Stomach (tissue), 19 donors: ENCODE measurements at places on chromosomes 3 and 15. TPM values are rescaled to one million over a fixed set of nuclear protein-coding genes. Genes with fewer than 3 reads are reported as not detected.

DNA sequence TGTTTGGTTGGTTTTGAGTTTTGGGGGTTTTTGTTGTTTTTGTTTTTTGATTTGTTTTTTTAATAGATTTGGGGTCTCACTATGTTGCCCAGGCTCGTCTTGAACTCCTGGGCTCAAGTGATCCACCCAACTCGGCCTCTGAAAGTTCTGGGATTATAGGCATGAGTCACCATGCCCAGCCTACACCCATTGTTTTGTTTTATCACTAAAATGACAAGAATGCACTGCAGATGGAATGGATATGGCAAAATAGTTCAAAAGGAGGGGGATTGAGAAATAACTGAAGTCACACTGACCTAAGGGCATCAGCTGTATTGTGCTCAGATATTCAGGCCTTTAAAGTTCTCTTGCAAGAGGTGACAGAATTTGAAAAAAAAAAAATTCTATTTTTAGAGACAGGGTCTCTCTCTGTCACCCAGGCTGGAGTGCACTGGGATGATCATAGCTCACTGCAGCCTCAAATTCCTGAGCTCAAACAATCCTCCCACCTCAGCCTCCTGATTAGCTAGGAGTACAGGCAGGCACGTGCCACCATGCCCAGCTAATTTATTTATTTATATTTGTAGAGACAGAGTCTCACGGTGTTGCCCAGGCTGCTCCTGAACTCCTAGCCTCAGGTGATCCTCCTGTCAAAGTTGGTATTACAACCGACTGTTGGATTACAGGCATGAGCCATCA, 4.4 kb upstream of the RASA2 start:
- no peak for DNase-seq

Gene CSPG4
- 44.6 TPM for total RNA-seq

DNA sequence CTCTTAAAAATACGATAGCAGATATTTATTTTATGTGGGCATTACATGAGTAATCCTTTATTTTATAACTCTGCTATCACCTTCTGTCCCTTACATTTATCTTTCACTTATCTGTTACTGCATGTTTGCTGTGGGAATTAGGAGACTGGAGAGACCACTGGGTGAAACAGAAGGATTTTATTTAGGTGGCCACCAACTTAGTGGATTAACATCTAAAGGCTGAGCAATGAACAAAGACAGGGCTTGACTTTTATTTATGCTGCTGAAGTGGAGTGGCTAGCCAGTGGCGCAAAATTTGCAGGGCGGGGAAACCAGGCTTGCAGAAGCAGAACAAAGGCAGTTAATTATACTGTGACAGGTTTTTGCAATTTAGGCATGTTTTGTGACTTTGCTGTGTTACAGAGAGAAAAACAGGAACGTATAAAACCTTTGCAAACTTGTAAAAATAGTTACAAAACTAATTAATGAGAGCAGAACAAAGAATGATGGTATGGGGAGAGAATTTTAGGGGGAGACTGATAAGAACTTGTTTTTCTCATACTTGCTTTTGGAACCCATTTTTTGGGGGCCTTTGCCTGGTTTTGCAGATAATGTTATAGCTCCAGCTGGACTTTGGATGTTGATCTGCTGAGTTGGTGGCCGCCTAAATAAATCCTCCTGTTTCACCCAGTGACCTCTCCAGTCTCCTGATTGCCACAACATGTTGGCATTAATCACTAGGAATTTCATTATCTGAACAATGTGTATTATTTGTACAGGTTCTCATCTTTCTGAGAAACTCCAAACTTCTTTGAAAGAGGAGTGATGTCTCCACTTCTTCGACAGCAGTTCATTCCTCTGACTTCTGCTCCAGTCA, 18.0 kb downstream of the KLHL24 start:
- DNase-seq = no peak

GRCh38 chr15:89349206-89349558, 14.6 kb upstream of the POLG start:
- no peak for DNase-seq

Gene PPM1L
- 43.2 TPM for total RNA-seq

GRCh38 chr3:105448338-105448982, 81.8 kb downstream of the ALCAM start:
- no peak for DNase-seq

GRCh38 chr3:53144446-53144845, 14.2 kb upstream of the RFT1 start:
- DNase-seq = no peak

Gene RBMS3
- 23.7 TPM for total RNA-seq

GRCh38 chr3:115397433-115397832, 225.9 kb upstream of the GAP43 start:
- no peak for DNase-seq
